Fibroblast of lung (primary cell): ENCODE measurements at places on chromosomes 7 and 10. TPM values are rescaled to one million over a fixed set of nuclear protein-coding genes. Genes with fewer than 3 reads are reported as not detected.
A peak's percentile ranks its signal among the peaks of the same experiment; 100 is the strongest.

- H3K27ac ChIP-seq = no peak overlapping the region
- no peaks in the 10 kb centered on the region for H3K36me3 ChIP-seq
- peaks cover 6% of the 10 kb centered on the region for H3K4me1 ChIP-seq
These were observed 34.4 kb downstream of the HIPK2 start for GRCh38 chr7:139743267-139743966.

AP3M1 gene
- 21.8 and 28.4 TPM in 2 replicates for total RNA-seq

CFAP46 gene
- 0.26 and 0.66 TPM in 2 replicates for total RNA-seq

SRPK2 gene
- 45.5 and 61.8 TPM in 2 replicates for total RNA-seq

CDK6 gene
- total RNA-seq = 9.8 and 17.8 TPM in 2 replicates

OSBPL3 gene
- total RNA-seq = 22.6 and 70.2 TPM in 2 replicates

DNA sequence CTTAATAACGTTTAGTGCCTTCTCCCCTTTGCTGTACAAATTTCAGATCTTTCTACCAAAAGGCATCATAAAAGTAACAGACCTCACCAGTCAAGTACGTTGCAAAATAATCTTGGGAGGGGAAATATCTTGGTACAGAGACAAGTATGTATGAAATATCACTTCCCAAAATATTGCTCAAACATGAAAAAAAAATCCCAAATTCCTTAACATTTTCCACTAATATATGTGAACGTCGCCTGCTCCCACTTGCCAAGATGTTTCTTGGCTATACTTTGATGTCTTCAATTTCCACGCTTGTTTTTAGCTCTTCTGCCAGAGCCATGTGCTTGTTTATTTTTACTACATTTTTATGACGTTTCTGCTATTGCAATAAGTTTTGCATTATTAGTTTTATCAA, 223.5 kb downstream of the PLXNA4 start:
- H3K4me1 ChIP-seq = peaks cover 3% of the 10 kb centered on the region
- no peak overlapping the region for H3K27ac ChIP-seq
- no peaks in the 10 kb centered on the region for H3K27me3 ChIP-seq
- H3K4me3 ChIP-seq = no peak overlapping the region
- no peak for DNase-seq

DNA sequence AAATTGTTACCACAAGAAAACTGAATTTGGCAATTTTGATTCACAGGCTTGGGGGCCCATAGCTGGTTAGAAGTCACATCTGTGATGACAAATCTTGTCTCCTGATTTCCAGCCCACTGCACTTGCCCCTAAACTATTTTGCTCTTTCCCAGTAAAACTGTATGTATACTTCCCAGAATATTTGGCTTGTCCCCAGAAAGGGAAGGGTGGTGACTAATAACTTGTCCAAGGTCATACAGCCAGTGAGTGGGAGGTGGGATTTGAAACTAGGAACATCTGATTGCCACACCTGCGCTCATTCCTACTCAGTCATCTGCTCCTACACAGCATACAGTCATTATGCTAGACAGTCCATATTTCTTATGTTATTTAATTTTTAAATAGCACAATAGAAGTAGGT, 304.5 kb downstream of the SDHAF3 start:
- DNase-seq = no peak
- no peaks in the 10 kb centered on the region for H3K4me1 ChIP-seq
- H3K27ac ChIP-seq = no peak overlapping the region
- no peaks in the 10 kb centered on the region for H3K27me3 ChIP-seq
- H3K4me3 ChIP-seq = no peak overlapping the region
- no peaks in the 10 kb centered on the region for H3K36me3 ChIP-seq

DNA sequence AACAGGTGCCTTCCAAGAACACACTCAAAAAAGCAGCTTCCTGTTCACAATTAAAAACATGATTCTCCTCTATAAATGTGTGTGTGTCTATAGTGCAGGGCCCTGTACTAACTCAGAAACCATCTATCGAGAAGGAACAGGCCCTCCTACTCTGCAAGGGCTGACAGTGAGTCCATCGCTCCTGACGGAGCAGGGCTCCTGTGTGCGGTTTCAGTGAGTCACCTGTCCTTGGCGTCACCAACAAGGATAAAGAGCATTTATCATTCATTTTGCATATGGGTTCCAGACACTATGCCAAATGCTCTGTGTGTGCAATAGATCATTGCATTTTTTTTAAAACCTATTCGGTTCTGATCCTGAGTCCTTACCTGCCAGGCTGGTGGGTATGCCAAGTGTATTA, 63.7 kb downstream of the TACC2 start:
- H3K4me1 ChIP-seq = no peaks in the 10 kb centered on the region
- H3K4me3 ChIP-seq = no peak overlapping the region
- no peaks in the 10 kb centered on the region for H3K36me3 ChIP-seq
- DNase-seq = no peak

- H3K36me3 ChIP-seq = no peaks in the 10 kb centered on the region
- H3K4me1 ChIP-seq = no peaks in the 10 kb centered on the region
- H3K27ac ChIP-seq = no peak overlapping the region
- no peaks in the 10 kb centered on the region for H3K27me3 ChIP-seq
These were observed 15.0 kb upstream of the COL28A1 start for GRCh38 chr7:7550663-7551062.

OGDHL gene
- total RNA-seq = under 0.01 TPM in 2 replicates

DNA sequence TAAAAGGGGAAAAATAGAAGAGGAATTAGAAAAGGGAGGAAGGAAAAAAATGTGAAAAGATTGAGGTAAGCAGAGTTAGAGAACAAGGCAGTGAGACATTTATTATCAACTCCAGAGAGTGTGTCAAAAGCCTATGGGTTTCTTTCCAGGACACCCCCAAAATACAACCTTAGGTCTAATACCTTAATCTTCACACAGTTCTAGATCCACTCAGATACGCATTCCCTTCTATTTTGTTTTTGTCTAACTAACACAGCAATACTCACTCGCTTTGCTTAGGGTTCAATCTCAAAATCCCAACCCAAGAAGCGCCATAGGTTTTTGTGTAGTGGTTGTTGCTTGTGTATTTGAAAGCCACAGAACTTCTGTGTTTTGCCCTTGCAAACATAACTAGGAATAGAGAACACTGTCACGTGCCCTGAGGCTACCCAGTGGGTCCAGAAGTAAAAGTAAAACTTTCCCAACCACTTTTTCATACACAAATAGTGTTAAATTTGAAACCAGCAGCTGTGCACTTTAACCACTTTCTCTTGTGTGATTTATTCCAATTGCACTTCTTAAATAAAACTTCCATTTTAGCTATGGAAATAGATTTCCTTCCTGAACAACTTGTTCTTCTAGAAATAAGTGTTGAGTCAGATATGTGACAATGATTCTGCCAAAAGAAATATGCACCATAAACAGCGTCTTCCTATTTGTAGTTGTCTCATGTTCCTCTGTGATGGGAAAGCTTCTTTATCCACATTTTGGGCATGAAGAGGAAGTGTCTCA, 414.7 kb upstream of the GHITM start:
- DNase-seq = no peak
- no peak overlapping the region for H3K4me3 ChIP-seq
- no peak overlapping the region for H3K27ac ChIP-seq
- no peaks in the 10 kb centered on the region for H3K27me3 ChIP-seq
- H3K4me1 ChIP-seq = no peaks in the 10 kb centered on the region

FKBP9 gene
- total RNA-seq = 242 and 274 TPM in 2 replicates

- no peaks in the 10 kb centered on the region for H3K27me3 ChIP-seq
- DNase-seq = peak; percentile 23
- H3K4me3 ChIP-seq = no peak overlapping the region
- no peak overlapping the region for H3K27ac ChIP-seq
- no peaks in the 10 kb centered on the region for H3K36me3 ChIP-seq
These were observed 105.6 kb downstream of the RNLS start for GRCh38 chr10:88477343-88478085.

GRCh38 chr10:131381576-131381975, 70.1 kb upstream of the TCERG1L start:
- no peak for DNase-seq
- H3K27ac ChIP-seq = no peak overlapping the region
- H3K27me3 ChIP-seq = no peaks in the 10 kb centered on the region
- no peaks in the 10 kb centered on the region for H3K36me3 ChIP-seq
- H3K4me3 ChIP-seq = no peak overlapping the region
- no peaks in the 10 kb centered on the region for H3K4me1 ChIP-seq

DNA sequence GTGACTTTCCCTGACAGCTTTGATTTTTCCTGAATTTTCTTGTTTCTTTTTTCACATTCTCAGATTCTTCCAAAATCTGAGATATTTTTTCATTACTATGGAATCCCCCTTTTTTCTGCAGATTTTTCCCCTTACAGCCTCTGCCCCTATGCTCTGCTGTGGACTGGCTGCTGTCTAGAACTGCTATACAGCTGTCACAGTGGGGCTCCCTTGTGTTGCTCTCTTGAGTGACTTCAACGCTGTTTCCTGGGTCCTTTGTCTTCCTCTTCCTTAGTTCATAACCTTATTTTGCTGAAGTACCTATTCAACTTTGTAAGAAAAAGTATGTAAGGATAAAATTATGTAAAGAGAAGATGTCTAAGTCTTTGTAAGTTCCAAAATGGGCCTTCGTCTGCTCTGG, 234.1 kb upstream of the YAE1 start:
- no peak overlapping the region for H3K4me3 ChIP-seq
- H3K4me1 ChIP-seq = no peaks in the 10 kb centered on the region
- H3K27me3 ChIP-seq = no peaks in the 10 kb centered on the region
- H3K27ac ChIP-seq = no peak overlapping the region
- DNase-seq = no peak
- H3K36me3 ChIP-seq = no peaks in the 10 kb centered on the region

GRCh38 chr7:110609336-110609735, 481.6 kb upstream of the LRRN3 start:
- peak; percentile 2 for DNase-seq
- no peak overlapping the region for H3K4me3 ChIP-seq
- no peak overlapping the region for H3K27ac ChIP-seq
- H3K36me3 ChIP-seq = no peaks in the 10 kb centered on the region

SEMA3D gene
- total RNA-seq = 4.6 and 12.1 TPM in 2 replicates

CALCR gene
- not detected in 2 replicates for total RNA-seq

DNA sequence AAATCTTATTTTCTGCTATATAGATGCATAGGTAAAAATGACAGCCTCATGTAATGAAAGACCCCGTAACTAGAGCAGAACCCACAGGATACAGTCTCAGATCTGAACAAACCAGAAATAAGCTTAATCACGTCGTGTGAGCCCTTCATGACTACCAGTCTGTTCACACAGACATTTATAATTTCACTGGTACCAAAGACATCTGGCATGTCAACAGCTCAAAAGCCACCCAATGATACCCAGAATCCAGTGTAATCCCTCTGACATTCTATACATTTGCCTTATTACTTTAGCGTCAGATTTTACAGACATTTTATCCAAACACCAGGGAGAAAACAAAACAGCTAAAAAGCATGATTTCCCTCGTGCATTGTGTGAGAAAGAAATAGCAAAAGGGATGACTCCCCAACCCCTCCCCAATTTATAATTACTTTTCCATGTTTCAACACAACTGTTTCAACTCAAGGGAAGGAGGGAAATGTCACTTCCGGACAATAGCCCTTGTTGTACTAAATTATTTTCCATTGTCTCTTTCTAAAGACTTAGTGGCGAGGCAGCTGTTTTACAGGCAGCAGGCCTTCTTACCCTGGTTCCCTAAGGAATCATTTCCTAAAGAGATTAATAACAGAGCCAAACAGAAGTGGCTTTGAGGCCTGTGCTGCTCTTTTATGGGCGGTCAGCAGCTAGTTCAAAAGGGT, 33.2 kb downstream of the DOCK4 start:
- no peak overlapping the region for H3K27ac ChIP-seq
- DNase-seq = no peak
- H3K4me3 ChIP-seq = no peak overlapping the region
- no peaks in the 10 kb centered on the region for H3K27me3 ChIP-seq
- H3K36me3 ChIP-seq = no peaks in the 10 kb centered on the region
- H3K4me1 ChIP-seq = no peaks in the 10 kb centered on the region

- H3K4me1 ChIP-seq = no peaks in the 10 kb centered on the region
- H3K27ac ChIP-seq = no peak overlapping the region
- H3K36me3 ChIP-seq = no peaks in the 10 kb centered on the region
- peaks cover 9% of the 10 kb centered on the region for H3K27me3 ChIP-seq
These were observed 181.8 kb upstream of the PITRM1 start for GRCh38 chr10:3354174-3354900.

DNA sequence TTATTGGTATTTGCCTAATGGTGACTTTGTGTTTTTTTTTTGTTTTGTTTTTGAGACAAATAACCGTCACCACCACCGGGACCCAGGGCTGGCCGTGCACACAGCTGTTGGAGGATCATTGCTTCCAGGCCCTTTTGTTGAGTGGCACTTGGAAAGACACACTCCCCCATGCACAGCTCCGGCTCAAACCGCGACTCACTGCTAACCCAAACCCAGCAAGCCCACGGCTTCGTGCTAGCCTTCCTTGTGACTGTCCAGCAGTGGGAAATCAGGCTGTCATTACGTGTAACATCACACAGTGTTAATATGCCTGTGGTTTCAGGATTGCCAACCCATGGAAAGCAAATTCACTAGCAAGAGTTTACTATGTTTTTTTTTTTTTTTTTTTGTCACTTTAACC, 17.4 kb downstream of the BNIP3 start:
- H3K27me3 ChIP-seq = no peaks in the 10 kb centered on the region
- H3K27ac ChIP-seq = no peak overlapping the region
- peaks cover 6% of the 10 kb centered on the region for H3K36me3 ChIP-seq
- H3K4me1 ChIP-seq = no peaks in the 10 kb centered on the region

- no peaks in the 10 kb centered on the region for H3K27me3 ChIP-seq
- no peak overlapping the region for H3K4me3 ChIP-seq
- DNase-seq = no peak
- no peak overlapping the region for H3K27ac ChIP-seq
- H3K36me3 ChIP-seq = no peaks in the 10 kb centered on the region
- no peaks in the 10 kb centered on the region for H3K4me1 ChIP-seq
These were observed 85.1 kb upstream of the KMT2C start for GRCh38 chr7:152520861-152521302.

DNA sequence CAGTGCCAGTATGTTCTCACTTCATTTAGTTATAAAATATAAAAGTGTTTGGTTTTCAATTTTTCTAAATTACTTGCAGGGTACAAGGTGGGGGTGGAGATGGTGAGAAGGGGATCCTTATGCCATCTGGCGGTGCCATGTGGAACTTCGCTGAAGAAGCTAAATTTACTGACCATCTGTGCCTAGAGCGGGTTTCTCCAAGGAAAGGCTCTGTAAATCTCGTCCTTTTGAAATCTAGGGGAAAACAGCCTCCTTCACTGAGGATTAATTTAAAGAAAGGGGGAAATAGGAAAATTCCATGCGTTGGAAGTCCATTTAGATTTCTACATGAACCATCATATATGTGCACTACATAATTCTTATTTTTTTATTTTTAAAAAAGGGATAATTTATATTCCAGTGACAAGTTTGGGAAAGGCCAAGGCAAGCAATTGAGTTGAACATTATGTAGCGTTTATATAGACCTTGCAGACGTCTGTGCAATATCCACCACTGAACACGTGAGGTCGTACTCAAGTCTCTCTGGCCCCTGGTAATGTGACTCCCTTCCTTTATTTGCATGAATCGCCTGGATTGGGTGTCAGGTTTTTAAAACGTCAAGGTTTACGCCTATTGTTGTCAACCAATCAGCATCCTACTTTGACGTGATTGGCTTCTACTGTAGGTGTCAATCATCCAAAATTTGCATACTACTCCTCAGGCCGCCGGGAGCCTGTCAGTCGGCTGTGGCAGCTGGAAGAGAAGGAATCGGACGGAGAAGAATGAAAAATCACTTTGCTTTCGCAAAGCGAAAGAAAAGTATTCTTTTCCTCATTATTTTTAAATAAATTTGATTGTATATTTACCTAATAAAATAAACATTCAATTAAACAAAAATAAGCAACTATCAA, 297.1 kb upstream of the NFE2L3 start:
- H3K27me3 ChIP-seq = no peaks in the 10 kb centered on the region
- H3K4me1 ChIP-seq = peaks cover 11% of the 10 kb centered on the region
- H3K4me3 ChIP-seq = no peak overlapping the region
- DNase-seq = peak; percentile 87
- H3K27ac ChIP-seq = peak overlapping the region; percentile 33

- H3K4me1 ChIP-seq = peaks cover 10% of the 10 kb centered on the region
- peak; percentile 52 for DNase-seq
- no peak overlapping the region for H3K4me3 ChIP-seq
- no peak overlapping the region for H3K27ac ChIP-seq
- H3K36me3 ChIP-seq = no peaks in the 10 kb centered on the region
- H3K27me3 ChIP-seq = no peaks in the 10 kb centered on the region
These were observed 84.7 kb downstream of the MAPK8 start for GRCh38 chr10:48390933-48391845.
